Stimulated activated naive CD8-positive, alpha-beta T cell treated with anti-CD3 and anti-CD28 coated beads, Interleukin-15, Interleukin-2, amounts not matched to agents 100 U/mL and 50 U/mL, for 24 hours (primary cell): ENCODE measurements at places on chromosomes 3 and 15.

DNA sequence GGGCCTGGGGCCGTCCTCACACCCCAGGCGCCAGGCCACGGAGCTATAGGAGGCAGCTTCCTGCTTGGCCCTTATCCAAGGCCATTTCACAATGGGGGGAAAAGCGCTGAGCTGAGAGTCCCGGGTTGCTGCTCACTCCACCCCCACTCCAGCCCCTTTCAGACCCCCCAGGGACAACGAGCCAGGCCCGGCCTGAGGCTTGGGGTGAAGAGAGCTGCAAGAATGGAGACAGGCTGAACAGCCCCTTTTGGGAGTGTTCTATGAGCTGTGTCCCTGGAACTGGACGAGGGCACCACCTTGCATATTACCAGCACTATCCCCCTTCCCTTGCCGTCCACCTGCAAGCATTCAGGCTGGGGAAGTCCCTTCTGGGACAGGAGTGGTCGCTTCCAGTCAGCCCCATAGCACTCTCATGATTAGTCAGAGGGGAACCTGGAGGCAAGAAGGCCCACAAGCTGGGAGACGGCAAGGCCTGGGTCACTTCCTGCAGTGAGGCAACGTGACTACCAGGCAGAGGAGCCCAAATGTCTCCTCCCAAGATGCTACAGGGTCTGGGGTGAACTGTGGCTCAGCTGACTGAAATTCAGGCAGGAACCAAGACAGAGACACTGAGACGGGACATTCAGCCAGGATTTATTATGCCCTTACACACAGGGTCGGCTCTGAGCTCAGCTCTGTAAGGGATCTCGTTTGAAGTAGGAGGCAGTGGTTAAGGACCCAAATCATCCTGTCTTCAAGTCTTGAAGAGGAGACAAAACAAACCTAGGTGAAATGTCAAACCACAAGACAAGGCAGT lies 8.6 kb upstream of the SRP14 start:
- DNase-seq = peak; percentile 76

GRCh38 chr3:46849686-46850467 lies 13.4 kb downstream of the MYL3 start:
- no peak for DNase-seq

GRCh38 chr3:122824465-122825381 lies 29.9 kb downstream of the SLC49A4 start:
- no peak for DNase-seq

DNA sequence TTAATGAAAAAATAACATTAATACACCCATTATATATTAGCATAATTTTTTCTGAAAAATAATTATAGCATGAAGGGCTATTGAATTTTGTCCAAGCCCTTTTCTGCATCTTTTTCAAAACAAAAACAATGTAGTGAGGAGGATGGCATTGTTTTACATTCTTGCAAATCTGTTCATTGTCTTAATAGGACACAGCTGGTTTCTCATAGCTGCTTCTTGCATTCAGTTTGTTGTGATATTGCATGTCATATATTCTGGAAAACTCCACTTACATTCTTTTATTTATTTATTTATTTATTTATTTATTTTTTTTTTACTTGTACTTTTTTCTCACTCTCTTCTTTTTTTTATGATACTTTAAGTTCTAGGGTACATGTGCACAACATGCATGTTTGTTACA lies 107.4 kb downstream of the NR1D2 start:
- DNase-seq = no peak

DNA sequence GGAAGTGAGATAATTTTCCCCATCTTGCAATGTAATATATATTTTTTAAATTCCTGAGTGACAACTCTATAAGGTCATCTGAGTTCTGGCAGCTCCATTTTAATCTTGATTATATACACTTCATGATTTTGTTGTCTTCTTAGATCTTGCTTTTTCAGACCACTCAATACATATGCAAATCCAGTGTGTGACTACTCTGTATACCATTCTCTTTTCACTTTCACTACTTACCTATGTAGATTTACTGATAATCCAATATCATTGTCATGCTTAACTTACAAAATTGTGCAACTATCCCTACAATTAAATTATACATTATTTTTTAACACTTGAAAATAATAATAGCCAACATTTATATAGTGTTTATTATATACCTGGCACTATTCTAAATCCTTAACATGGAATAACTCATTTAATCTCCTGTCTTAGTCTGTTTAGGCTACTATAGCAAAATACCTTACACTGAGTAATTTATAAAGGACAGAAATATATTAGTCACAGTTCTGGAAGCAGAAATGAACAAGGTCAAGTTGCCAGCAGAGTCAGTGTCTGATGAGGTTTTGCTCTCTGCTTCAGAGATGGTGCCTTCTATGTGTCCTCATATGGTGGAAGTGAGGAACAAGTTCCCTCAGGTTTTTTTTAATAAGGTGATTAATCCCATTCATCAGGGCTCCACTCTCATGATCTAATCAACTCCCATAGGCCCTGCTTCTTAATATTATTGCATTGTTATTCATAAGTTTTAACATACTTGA lies 338.5 kb downstream of the TUSC7 start:
- no peak for DNase-seq

DNA sequence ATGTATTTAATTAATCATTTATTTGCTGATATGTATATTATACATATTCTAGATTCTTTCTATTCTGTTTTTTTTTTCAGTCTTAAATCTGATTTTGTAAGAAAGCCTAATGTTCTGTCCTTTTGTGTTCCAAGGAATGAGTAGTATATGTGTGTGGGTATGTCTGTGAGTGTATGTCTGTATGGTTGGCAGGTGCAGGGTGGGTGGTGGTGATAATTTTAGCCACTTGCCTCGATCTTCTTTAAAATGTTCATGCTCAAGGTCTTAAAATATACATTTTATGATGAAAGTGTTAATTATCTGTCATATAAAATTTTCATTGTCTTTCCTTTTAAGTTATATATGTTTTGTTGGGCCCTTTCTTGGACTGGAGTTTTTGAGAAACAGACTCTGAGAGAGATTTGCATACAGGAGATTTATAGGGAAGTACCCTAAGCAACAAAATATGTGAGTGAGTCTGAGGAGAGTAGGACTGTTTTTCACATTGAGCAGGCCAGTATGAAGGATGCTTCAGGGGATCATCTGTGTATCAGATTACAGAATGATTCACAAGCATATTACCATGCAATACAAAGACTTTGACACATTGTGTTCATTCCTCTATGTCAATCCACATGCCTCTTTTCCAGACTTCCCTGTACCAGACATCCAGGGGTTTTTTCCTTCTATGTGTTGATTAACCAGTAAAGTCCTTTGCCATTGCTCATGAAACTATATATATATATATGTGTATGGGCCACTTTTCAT lies 211.0 kb upstream of the DPPA4 start:
- no peak for DNase-seq

- DNase-seq = no peak
Measured at GRCh38 chr3:29322586-29322985, 41.7 kb downstream of the RBMS3 start.

DNA sequence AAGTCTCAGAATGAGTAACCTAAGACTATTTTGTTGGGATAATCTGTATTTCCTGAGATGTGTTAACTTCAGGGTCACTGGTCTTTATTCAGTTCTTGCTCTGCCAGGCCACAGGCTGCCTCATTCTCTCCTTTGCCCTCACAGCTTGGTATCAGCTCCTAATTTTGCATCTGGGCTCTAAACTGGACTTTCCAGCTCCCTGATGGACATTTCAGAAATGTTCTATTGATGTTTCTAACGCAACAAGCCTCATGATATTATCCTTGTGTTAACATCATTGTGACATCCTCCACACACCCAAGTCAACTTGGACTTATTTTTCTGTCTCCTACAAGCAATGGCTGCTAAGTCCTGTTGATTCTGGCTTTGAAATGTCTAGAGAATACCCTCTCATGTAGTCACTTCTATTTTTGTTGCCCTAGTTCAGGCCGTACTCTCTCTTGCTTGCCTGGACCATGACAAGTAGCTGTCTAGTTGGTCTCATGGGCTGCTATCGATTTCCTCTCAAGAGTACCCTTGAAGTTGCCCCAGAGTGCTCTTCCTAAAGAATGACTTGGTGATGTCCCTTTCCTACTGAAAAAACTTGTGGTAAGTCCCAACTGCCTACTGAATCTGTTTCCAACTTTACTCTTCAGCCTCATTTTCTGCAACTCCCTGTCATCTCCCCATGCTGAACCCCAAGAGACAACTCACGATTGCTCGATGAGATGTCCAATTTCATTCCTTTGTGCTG lies 52.7 kb downstream of the CHST2 start:
- DNase-seq = no peak

GRCh38 chr3:54188176-54188791 lies 65.9 kb downstream of the CACNA2D3 start:
- peak; percentile 16 for DNase-seq

DNA sequence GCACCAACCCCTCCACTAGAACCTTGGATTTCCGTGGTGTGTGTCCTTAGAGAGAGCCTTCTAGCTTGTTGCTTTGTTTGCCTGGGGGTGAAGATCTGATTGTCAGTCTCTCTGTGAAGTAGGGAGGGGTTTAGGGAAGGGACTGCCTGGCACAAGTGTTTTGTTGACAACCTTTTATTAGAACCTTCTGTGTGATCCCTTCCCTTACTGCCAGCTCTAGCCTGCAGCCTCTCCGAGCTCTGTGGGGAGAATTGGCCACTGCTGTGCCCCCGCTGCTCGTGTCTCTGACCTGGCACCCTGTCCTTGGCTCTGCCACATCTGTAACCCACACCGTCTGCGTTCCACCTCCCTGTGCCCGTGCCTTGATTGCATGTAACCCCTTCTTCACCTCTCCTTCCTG lies 30.9 kb upstream of the PCSK6 start:
- DNase-seq = no peak

GRCh38 chr3:112136959-112137693 lies 4.1 kb upstream of the GCSAM start:
- DNase-seq = peak; percentile 40

- DNase-seq = no peak
Measured at GRCh38 chr15:34161329-34161963, 48.5 kb downstream of the KATNBL1 start.

DNA sequence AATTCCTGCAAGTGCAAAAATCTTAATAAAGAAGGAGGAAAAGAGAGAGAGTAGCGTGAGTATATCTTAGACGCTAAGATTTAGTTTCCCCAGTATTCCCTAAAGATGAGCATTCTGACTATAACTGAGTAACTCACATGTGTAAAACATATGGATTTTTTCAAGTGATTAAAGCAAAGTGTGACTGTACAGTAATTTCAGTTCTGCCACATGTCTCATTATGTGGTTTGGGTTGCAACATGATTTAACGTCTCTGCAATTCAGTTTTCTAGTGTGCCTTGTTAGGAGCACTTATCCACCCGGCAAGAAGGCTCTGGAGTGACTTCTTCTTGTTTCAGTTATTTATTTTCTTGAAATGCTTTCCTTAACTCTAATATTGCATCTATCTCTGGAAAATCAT lies 514.1 kb downstream of the ROBO1 start:
- DNase-seq = no peak

DNA sequence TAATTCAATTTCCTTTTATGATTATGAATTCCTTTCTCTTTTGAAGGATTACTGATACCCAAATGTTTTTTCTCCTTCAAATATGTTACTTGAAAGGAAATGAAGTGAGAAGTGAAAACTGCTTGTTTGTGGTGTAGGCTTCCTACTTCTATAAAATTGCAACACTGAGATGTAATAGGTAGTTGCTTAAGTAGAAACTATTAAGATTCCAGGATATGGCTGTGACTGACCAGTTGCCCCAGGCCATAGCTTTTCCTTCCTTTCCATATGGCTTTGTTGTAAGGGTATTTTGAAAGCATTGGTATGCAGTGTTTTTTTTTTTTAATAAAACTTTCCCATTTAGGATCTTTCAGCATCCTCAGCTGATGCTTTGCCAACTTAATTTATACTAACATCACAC lies 28.5 kb downstream of the DNAJC13 start:
- no peak for DNase-seq

DNA sequence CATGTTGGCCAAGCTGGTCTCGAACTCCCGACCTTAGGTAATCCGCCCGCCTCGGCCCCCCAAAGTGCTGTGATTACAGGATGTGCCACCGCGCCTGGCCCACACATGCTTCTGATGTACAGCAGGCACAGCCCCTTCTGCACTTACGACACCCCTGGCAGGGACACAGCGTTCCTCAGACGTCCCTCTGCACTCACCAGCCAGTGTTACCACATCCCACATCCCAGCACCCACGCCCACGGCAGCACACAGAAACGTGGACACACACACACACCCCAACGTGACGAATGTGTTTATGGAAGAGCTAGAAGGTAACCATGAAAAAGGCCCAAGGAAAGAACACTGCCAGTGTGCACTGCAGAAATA lies 576 bp upstream of the RPAP1 start:
- DNase-seq = no peak

DNA sequence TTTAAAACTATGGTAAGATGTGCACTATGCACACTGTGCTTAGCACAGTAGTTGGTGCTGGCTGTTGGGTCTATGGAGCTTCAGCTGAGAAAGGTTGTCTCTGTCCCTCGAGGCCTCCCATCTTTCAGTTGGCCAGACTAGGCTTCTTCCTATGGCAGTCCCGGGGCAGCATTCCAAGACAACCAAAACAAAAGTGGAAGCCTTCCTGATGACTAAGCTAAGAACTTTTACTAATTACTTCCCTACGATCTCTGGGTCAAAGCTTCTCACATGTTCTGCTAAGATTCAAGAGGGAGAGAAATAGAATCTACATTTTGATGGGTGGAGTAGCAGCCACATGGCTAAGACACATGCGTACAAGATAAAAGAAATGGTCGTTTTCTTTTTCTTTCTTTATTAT lies 342.8 kb downstream of the TUSC7 start:
- no peak for DNase-seq

DNA sequence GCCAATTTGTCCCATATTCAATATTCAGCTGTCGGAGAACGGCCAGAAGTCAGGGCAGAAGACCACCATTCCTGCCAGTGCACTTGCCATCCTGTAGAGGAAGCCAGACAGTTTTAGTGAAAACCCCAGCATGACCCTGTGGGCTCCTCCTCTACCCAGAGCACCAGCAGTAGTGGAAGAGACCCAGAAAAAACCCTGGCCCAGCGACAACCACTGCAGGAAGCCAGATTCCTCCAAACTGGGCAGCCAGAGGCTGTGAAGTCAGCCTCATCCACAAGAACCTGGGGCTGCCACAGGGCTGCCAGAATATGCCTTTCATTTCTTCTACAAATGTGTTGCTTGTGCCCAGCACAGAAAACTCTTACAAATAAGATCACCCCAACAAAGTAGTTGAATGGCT lies 67.3 kb downstream of the HMCES start:
- DNase-seq = no peak

DNA sequence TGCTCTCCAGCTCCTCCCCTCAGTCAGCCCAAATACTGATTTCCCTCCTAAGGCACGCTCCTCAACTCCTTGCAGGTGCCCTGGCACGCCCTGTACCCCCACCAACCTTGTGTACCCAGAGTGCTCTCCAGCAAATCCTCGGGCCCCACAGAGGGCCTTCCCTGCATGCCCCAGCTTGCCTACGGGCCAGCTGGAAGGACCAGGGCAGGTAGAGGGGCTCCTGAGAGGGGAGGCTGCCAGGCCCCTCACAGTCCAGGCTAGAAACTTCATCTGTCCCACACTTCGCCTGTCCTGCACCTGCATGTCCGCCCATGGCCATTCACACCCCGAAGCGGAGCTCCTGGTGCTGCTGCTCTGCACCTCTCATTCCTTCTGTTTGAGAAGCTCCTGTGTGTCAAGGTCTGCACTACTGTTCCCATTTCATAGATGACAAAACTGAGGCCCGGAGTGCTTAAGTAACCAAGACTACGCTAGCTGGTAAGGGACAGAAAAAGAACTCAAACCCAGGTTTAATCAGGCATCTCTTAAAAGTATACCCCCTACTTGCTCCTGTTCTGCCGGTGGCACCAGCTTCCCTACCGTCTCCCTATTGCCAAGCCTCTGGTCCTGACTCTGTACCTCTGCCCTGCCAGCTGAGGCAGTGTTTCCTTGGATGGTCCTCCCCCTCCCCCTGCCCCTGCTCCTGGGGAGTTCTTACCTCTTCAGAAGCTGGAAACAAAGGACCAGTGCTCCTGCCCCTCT lies 35.6 kb downstream of the ZXDC start:
- DNase-seq = no peak
